ENCODE measurements at places on chromosomes 16 and 17. TPM values are rescaled to one million over a fixed set of nuclear protein-coding genes. Genes with fewer than 3 reads are reported as not detected.

Gene PALB2
- total RNA-seq, result 10.8 TPM

Gene TIMM22
- total RNA-seq, result 25.2 TPM

Gene GCSH
- 62.9 TPM for total RNA-seq

Gene ACSM3
- 4.6 TPM for total RNA-seq

Gene KRT9
- not detected for total RNA-seq

Gene ACSM2B
- total RNA-seq, result not detected

Gene ABI3
- not detected for total RNA-seq

Gene CCL23
- total RNA-seq, result not detected

Gene SHBG
- total RNA-seq, result 0.64 TPM

Gene COA3
- 137 TPM for total RNA-seq

Gene B9D1
- total RNA-seq, result 44.5 TPM

Gene SEC14L5
- 0.07 TPM for total RNA-seq

Gene RFNG
- total RNA-seq, result 24.6 TPM

Gene NPIPA8
- 0.31 TPM for total RNA-seq

Gene KIF2B
- total RNA-seq, result not detected

Gene HYDIN
- 0.47 TPM for total RNA-seq

Gene STH
- not detected for total RNA-seq

Gene EEF2KMT
- total RNA-seq, result 26.8 TPM

Gene CEP112
- 6.8 TPM for total RNA-seq

Gene GAS2L2
- 0.08 TPM for total RNA-seq

Gene C17orf107
- 0.30 TPM for total RNA-seq

Gene SLC22A31
- total RNA-seq, result 1.1 TPM

Gene CAPNS2
- not detected for total RNA-seq

Gene HNF1B
- total RNA-seq, result 27.4 TPM

Gene KRT33B
- total RNA-seq, result 0.06 TPM

Gene CDRT15
- not detected for total RNA-seq

Gene LSM12
- 53.9 TPM for total RNA-seq

Gene GNGT2
- 0.44 TPM for total RNA-seq

Gene SMIM36
- not detected for total RNA-seq

Gene SCO1
- total RNA-seq, result 60.6 TPM

Gene ARHGDIA
- 580 TPM for total RNA-seq

Gene TERB1
- total RNA-seq, result not detected

Gene ZP2
- total RNA-seq, result not detected

Gene KRTAP4-4
- not detected for total RNA-seq

Gene TMEM100
- total RNA-seq, result not detected

Gene AIPL1
- not detected for total RNA-seq

Gene KRT24
- total RNA-seq, result not detected

Gene UTS2R
- total RNA-seq, result not detected

Gene YBX2
- 0.40 TPM for total RNA-seq

Gene AATF
- total RNA-seq, result 166 TPM

Gene CEMP1
- not detected for total RNA-seq

Gene ZNF385C
- total RNA-seq, result 0.19 TPM

Gene SCIMP
- not detected for total RNA-seq

Gene PHOSPHO1
- 0.80 TPM for total RNA-seq

Gene EMC8
- total RNA-seq, result 69.7 TPM

Gene CEP295NL
- 0.31 TPM for total RNA-seq

Gene ATAD5
- total RNA-seq, result 5.2 TPM

Gene CLEC18A
- total RNA-seq, result 0.07 TPM

Gene SULT1A2
- total RNA-seq, result 0.08 TPM

Gene TPSD1
- not detected for total RNA-seq

Measured in A549 treated with RU486 at 1 μM for 4 hours (cell line).